ENCODE measurements at places on chromosomes 3 and 15.

- no peak for DNase-seq
These were observed 5.6 kb downstream of the GMPS start for GRCh38 chr3:155876037-155876436.

GRCh38 chr3:44993471-44994205, 17.6 kb downstream of the EXOSC7 start:
- DNase-seq: no peak

- DNase-seq: no peak
These were observed at the start of gene TM6SF1 for GRCh38 chr15:83106994-83107840. Gene TM6SF1 (plus strand): TSS chr15:83107645. CDS start chr15:83107681, 36 bp downstream.

- DNase-seq: no peak
These were observed 529.7 kb downstream of the EDEM1 start for GRCh38 chr3:5717254-5717653.

DNA sequence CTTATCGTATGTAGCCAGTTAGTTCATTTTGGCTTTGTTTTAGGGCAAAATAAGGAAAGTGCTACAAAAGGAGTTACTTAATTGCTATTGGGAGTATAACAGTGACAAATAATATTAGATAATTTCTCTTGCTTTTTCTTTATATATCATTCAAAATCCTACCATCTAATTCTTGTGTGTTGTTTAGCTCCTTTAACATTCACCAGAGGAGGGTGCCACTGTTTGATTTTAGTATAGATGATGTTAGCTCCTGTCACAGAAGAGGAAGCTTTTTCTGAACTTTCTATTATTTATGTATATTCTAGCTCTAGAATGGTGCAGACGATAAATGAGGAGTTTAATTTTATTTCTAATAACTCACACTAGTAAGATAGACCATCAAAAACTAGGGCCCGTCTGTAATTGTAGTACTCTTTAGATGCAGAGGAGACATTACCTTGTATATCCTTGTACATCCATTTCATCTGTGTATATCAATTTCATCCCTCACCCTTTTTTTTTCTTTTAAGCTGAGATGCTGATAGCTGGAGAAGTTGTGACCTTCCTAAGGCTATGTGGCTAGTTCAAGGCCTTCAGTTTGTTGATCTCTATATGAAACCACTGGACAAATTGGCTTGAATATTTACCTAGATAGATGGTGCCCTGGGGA, 3.0 kb downstream of the PPM1L start:
- no peak for DNase-seq

DNA sequence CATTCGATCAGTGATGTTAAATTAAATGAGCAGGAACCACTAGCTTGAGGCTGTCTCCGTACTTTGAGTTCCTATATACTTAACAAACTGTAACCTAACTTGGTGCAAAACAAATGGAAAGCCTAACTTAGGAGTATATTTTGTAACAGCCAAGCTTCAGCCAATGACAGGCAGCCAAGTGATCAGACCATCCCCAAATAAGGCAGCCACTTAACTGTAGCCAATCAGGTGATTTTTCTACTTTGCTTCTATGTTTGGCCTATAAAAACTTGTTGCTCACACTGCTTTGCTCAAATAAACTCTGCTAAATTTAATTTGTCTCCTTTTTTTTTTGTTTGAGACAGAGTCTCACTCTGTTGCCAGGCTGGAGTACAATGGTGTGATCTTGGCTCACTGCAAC, 19.3 kb upstream of the ZNF770 start:
- no peak for DNase-seq

DNA sequence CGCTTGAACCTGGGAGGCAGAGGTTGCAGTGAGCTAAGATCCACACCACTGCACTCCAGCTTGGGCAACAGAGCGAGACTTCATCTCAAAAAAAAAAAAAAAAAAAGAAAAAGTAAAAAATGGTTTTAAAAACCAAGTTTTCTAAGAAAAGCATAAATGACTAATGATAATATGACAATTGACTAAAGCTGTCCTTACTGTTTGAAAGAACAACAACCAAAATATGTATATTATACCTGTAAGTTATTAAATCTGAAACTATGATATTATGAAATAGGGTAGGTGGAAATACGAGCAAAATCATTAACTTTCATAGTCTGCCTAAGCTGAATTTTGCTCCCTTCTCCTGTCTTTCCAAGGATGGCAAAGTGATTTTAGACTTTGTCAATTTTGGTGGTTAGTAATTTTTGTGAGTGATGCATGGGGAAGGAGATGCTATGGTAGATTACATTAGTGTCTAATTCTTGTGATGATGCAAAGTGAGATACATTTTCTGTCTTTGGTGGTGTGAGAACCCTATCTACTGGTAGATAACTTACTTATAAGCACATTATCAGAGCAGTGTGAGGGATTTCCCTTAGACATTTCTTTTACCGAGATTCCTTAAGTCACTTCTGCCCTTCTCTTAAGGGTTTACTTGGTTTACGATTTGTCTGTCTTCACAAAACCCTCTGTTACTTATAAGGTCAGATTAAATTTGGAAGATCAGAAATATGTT, 10.6 kb upstream of the CHD2 start:
- DNase-seq: no peak

DNA sequence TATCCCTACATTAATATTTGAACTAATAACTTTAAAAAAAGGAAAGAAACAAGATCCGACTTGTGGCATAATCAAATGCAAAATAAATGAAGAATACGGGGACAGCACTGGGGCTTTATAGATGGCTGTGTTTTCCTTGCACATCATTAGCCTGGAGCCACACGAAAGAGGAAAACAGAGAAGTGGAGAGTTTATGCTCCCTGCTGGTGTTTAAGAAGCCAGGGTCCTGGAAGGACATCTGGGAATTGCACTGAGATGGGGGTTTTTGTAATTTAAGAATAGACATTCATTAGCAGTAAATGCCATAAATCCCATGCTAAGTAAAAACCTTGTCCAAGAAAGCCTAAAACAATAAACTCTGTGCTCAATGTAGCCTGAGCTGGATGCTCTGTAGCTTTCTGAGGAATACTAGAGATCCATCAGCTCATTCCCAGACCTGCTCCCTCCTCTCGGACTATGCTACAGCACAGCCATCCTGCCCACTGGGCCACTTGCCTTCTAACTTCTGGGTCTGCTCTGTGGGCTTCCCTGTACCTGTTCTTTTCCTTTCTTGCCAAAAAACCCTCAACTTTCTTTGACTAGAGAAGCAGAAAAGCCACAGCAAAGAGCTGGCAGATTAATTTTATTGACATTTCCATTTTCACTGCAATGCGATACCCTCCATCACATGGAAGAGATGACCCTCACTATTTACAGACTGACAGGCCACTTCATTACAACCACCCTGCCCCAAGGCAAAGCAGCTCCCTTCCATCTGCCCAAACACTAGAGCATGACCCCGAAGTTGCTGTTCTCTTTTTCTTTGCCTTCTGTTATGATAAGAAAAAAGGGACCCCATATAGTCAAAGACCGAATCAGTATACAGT, 62.3 kb downstream of the MEIS2 start:
- DNase-seq: no peak

DNA sequence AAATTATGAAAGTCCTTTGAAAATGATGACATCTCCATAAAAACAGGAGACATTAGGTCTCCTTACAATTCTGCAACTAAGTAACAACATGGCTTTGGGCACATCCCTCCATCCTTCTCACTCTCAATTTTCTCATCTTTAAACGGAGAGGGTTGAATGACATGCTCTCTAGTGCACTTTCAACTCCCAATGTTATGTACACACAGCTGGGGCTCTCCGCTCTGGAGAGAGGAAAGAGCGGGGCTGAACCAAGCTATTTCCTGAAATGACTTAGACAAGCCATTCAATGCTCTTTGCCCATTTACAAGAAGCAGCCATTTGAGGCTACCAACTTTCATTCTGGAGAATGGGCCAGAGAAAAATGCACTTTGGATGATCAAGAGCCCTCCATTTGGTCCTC, 144.2 kb upstream of the BNIP2 start:
- no peak for DNase-seq

GRCh38 chr15:67967871-67968431, 86.2 kb upstream of the PIAS1 start:
- no peak for DNase-seq

GRCh38 chr3:71601811-71602210, 18.3 kb upstream of the FOXP1 start:
- DNase-seq: no peak

DNA sequence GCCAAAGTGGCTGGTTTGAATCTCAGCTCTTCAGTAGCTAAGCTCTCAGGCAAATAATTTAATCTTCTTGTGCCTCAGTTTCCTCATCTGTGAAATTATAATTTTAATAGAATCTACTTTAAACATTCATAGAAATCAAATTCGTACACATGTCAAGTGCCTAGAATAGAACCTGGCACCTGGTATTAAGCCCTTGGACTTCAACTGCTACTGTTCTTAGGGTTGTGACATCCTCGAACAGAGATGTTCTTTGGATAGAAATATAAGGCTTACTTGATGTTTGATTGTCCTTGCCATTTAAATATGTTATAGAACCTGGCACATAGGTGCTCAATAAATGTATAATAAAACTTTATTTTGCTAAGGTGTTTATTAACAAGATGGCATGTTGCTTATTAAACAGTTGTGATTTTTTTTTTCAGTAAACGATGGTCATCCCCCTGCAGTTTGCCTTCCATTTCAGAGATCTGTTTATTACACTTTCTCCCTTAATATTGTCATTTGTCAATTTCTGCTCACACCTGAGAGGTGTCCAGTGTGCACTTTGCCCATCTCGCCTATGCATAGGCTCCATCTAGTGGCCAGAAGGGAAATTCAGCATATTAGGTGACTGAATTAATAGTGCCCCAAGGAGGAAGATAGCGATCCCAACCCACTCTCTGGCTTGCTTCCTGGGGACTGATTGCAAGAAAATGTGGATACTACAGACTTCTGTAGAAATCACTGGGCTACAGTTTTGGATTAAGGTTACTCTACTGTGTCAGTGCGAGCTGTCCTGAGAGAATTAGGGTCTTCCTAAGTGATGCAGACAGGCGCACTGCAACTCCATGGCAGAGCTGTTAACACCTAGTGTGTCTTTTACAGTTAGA, 10.7 kb downstream of the IGF1R start:
- no peak for DNase-seq

GRCh38 chr15:35705884-35706585, 160.1 kb upstream of the DPH6 start:
- no peak for DNase-seq

DNA sequence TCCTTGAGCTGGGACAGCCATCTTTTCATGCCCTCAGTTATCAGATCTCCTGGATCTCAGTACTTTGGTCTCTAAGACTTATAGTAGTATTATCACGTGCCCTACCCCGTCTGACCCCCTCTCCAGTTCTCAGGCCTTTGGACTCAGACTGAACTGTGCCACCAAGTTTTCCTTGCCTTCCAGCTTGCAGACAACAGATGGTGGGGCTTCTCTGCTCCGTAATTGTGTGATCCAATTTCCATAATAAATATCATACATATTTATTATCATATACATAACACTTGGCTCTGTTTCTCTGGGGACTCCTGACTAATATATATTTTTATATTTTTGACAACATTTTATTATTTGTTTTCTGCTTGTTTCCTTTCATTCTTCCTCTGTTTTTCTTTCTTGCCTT, 458.8 kb upstream of the SEMA6D start:
- DNase-seq: no peak

GRCh38 chr3:42063888-42064287, 27.3 kb upstream of the TRAK1 start:
- no peak for DNase-seq

DNA sequence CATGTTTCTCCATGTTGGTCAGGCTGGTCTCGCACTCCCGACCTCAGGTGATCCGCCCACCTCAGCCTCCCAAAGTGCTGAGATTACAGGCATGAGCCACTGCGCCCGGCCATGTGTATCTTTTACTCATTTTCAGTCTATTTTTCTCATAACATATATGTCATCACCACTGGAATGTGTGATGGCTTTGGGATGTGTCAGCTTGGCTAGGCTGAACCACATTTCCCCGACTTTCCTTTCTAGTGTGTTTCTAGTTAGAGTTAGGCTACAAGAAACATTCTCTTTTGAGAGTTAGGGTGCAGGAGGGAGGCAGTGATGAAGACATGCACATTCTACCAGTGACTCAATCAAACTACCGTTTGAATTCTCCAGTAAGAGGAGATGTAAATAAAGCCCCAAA, 444.9 kb upstream of the THBS1 start:
- no peak for DNase-seq
